C1 segment of cervical spinal cord (tissue), 14 donors: ENCODE measurements at places on chromosomes 6 and 20.
A peak's percentile ranks its signal among the peaks of the same experiment; 100 is the strongest.

DNA sequence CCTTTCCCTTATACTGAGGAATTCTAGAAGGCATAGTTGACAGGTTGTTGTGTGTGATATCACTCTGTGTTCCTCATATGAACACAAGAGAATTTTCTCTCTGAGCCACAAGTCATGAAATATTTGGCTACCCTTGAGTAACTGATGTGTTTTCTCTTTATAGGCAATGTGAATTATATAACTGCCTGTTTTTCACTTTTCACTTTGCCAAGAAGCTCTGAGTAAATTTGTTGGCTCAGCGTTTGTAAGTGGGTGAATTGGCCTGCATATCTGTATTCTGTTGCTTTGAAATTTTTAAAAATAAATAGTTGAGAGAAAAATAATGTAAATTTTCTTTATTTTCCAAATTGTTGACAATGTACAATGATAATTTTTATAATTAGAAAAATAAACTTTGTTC, 5.2 kb upstream of the BTBD9 start:
- no peak for DNase-seq

GRCh38 chr6:14721103-14721758, 524.6 kb upstream of the JARID2 start:
- DNase-seq = no peak

GRCh38 chr6:170057034-170057734, 233.7 kb downstream of the DLL1 start:
- DNase-seq = no peak

- DNase-seq = no peak
Observed at GRCh38 chr6:5335020-5335419, 73.7 kb downstream of the FARS2 start.

GRCh38 chr6:107292715-107293271, 166.6 kb downstream of the PDSS2 start:
- DNase-seq = no peak

- no peak for DNase-seq
Observed at GRCh38 chr20:17925141-17925939, 43.3 kb downstream of the SNX5 start.

DNA sequence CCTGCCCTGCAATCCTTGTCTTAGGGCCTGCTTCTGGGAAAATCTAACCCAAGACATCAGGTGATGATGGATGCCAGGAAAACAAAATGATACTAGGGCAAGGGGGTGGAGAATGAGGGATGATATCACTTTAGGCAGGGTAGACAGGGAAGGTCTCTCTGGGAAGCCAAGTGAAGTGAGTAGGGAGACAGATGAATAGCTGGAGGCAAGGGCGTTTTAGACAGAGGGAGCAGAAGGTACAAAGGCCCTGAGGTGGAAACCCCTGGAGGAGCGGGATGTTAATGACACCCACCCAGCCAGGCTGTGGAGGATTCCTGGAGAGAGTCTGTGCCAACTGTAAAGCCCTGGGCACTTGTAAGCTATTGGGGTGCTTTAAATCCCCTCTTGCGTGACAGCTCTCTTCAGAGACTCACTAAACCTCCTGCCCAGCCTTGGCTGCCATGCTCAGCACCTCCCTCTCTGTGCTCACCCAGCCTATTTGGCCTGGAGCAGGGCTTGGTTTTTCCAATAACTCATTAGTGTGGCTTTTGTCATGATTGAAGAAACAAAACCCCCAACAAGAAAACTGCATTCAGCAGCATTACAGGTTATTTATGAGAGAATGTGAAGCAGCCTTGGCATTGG, 12.4 kb upstream of the MDGA1 start:
- DNase-seq = no peak

DNA sequence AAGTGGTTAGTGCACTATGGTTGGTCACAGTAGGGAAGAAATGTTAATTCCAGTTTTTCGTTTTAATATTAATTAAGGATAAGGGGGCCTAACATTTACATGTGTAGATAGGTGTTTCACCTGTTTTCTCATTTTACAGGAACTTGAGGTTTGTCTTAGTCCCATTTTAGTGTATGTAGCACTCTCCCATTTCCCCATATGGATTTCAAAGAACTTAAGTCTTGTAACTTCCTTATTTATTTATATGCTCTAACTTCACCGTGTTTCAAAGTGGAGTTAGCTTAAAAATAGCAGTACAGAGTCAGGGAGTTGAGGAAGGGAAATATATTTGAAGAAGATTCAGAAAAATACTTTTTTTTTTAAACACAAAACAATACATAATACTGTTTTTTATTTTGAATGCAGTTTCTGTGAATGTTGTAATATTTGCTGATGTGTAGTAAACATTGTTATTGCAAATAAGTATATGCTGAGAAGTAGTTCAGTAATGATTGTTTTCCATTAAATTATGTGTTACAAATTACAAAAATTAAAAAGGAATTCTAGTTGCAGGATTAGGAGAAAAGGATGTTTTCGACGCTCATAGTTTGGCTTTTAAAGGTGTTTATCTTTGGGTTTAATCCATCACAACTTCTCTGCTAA, 3.5 kb downstream of the SCAF8 start:
- DNase-seq = no peak

DNA sequence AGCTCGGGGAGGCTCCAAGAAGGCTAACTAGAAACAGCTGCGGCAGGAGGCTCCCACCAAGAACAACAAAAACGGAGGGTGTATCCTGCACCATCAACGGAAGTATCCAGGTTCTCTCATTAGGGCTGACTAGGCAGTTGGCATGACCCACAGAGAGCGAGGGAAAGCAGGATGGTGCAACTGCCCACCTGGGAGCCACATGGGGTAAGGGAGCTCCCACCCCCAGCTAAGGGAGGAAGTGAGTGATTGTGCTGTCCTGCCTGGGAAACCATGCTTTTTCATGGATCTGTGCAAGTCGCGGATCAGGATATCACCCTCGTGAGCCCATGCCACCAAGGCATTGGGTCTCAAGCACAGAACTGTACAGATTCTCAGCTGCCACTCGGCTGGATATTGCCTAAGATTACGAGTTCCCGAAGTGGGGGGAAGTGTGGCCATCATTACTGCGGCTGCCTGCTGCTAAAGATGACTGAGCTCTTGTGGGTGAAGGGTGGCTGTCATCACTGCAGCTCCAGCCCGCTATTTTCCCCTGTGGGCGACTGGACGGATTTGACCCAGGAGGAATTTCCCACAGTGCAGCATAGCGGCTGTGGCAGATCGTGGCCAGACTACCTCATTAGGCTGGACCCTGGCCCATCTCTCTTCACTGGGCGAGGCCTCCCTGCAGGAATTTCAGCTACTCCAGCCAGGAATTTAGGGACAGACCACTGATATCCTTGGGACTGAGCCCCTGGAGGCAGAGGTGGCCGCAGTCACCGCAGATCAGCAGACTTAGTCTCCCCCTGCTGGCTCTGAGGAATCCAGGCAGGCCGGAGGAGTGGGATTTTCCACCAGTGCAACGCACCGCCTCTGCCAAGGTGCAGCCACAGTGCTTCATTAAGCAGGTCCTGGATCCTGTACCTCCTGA, 515.7 kb downstream of the FRK start:
- DNase-seq = no peak

DNA sequence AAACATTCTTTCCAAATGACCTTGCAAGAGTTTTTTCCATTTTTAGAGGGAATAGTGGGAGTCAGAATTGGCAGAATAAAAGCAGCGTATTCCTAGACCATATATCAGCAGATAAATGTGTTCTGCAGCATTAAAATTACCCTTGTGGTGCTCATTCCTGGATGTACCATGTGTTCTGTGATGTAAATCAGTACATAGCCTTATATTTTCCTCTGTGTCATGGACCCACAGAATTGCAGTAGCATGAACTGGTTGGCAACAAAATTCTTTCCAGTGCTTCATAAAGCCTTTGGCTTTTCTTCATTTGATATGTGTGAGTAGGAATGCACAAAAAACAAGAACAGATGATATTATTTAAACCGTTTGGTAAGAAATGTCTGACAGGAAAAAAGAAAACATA, 32.5 kb downstream of the ANKEF1 start:
- no peak for DNase-seq

- no peak for DNase-seq
Observed at GRCh38 chr6:2839982-2840748, 1.5 kb downstream of the SERPINB1 start.

DNA sequence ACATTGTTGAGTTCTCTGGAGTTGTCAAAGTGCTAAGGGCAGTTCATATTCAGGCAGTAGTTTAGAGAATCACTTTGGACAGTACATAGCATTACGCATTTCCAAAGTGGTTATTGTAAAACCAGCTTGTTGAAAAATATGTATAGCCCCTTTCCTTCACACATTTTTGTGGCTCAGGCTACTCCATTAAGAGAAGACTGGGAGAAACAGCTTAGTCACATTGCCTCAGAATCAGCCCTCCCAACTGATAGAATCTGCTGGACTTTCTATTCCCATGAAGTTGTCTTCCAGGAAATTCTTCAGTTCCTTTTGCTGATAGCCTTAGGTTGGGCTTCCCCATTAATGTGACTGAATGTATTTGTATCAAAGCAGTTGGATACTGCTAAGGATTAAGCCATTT, 39.5 kb upstream of the HDGFL1 start:
- no peak for DNase-seq

GRCh38 chr20:59650418-59650817, 46.1 kb downstream of the PHACTR3 start:
- DNase-seq = no peak

DNA sequence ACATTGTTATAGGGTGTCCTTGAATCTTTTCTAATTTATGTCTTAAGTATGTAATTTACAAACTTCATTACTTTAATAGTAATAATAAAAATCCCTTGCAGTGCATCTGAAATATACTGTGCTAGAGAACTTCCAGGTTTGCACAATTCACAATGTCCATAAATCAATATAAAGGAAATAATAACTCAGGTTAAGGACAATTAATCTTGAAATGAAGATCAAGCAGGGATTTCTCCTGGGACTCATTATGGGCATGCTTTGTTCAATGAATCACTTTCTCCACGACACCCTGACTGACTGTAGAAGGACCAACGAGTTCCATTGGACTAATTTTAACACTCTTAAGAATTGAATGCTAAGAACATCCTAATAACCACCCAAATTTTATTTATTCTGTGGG, 110.0 kb downstream of the PHACTR1 start:
- no peak for DNase-seq

DNA sequence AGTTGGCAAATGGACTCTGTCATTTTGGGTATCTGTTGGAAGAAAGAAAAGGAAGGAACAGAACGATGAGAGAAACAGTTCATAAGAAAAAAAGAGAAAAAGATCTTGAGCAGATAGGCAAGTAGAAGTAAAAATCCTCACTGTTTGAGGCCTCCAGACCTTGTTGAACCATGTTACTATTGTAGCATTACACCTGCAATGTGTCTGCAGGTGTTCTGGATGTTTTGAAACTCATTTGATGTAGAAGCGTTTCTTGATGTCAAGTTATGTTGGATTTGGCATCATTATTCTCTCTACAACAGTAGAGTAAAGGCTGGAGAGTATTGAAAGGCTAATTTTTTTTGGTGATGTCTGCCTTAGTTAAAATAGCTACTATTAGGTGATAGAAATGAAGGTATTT, 108.7 kb downstream of the CARMIL1 start:
- no peak for DNase-seq

DNA sequence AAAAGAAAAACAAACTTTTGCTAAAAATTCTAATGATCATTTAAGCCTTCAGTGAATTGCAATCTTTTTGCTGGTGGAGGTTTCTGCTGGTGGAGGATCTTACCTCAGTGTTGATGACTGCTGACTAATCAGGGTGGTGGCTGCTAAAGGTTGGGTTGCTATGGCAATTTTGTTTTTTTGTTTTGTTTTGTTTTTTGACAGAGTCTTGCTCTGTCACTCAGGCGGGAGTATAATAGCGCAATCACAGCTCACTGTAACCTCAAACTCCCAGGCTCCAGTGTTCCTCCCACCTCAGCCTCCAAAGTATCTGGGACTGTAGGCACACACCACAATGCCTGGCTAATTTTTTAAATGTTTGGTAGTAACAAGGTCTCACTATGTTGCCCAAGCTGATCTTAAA, 94.7 kb downstream of the ANKRD6 start:
- no peak for DNase-seq

DNA sequence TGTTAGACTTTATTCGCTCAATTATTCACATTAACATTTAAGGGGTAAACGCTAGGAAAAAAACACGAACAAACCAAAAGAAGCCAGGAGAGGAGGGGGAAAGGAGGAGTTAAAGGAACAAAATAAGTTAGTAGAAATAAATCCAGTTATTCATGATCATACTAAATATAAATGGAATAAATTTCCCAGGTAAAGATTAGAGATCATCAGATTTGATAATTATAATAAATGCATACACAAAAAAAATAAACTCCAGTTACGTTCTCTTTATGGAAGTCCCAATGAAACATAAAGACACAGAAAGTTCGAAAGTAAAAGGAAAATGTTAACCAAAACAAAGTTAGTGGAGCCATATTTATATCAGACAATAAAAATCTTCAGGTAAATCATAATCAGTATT, 568.7 kb upstream of the NOX3 start:
- DNase-seq = no peak

- DNase-seq = no peak
Observed at GRCh38 chr20:2656471-2657117, 4.2 kb downstream of the NOP56 start.

DNA sequence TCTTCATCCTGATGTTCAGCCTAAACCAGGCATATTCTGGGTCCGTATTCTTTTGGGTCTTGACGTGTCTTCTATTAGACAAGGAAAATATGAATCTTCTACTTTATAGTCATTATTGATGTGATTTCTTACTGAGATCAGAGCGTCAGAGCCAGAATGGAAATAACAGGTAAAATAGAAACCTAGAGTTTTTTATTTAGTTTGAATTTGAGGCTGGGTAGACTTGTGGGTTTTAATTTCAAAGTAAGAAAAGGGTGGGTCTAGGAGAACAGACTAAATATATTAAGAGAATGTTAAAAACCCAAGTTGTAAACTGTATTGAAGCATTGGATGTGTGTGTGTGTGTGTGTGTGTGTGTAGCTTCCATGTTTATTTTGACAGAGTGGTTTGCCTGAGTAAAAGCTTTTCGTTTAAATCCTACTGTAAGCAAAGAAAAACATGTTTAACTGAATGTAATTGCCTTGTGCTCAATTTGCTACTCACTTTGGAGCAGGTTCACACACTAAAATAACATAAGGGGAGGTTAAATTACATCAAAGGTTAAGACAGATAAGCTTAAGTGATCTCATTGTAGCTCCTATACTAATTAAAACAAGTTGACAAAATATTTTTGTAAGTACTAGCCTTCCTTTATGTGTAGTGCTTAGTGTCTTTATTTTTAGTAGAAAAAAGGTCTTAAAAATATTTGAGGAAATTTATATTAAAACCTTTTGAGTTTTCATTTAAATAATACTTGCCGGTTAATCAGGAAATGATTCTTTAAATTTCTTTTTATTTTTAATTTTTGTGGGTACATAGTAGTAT, 17.4 kb downstream of the HECA start:
- DNase-seq = no peak

GRCh38 chr20:32902456-32903420, 44.0 kb downstream of the EFCAB8 start:
- DNase-seq = peak; percentile 26

- DNase-seq = no peak
Observed at GRCh38 chr6:136975089-136975715, 53.1 kb downstream of the SLC35D3 start.

GRCh38 chr6:3949521-3949920, 100.3 kb downstream of the FAM50B start:
- no peak for DNase-seq

GRCh38 chr6:22737331-22737730, 168.0 kb downstream of the HDGFL1 start:
- peak; percentile 24 for DNase-seq
